ENCODE measurements at places on chromosomes 12 and 14. TPM values are rescaled to one million over a fixed set of nuclear protein-coding genes. Genes with fewer than 3 reads are reported as not detected.

GRCh38 chr12:60071759-60072191 lies 475.9 kb downstream of the SLC16A7 start:
- no peaks in the 10 kb centered on the region for H3K27me3 ChIP-seq
- no peak overlapping the region for H3K27ac ChIP-seq
- H3K4me3 ChIP-seq, result no peak overlapping the region
- H3K4me1 ChIP-seq, result 0 out of 2 replicates have a peak, but pooled peaks cover 3% of the 10 kb centered on the region

GRCh38 chr14:94897082-94897481 lies 127.2 kb upstream of the GSC start:
- no peak for DNase-seq
- H3K4me3 ChIP-seq, result no peak overlapping the region
- no peaks in the 10 kb centered on the region for H3K27me3 ChIP-seq
- H3K36me3 ChIP-seq, result no peaks in the 10 kb centered on the region
- no peak overlapping the region for H3K27ac ChIP-seq

GRCh38 chr12:14187002-14187401 lies 178.5 kb upstream of the ATF7IP start:
- no peak for DNase-seq
- H3K27me3 ChIP-seq, result no peaks in the 10 kb centered on the region
- no peak overlapping the region for H3K27ac ChIP-seq
- no peak overlapping the region for H3K4me3 ChIP-seq
- no peaks in the 10 kb centered on the region for H3K4me1 ChIP-seq

DNA sequence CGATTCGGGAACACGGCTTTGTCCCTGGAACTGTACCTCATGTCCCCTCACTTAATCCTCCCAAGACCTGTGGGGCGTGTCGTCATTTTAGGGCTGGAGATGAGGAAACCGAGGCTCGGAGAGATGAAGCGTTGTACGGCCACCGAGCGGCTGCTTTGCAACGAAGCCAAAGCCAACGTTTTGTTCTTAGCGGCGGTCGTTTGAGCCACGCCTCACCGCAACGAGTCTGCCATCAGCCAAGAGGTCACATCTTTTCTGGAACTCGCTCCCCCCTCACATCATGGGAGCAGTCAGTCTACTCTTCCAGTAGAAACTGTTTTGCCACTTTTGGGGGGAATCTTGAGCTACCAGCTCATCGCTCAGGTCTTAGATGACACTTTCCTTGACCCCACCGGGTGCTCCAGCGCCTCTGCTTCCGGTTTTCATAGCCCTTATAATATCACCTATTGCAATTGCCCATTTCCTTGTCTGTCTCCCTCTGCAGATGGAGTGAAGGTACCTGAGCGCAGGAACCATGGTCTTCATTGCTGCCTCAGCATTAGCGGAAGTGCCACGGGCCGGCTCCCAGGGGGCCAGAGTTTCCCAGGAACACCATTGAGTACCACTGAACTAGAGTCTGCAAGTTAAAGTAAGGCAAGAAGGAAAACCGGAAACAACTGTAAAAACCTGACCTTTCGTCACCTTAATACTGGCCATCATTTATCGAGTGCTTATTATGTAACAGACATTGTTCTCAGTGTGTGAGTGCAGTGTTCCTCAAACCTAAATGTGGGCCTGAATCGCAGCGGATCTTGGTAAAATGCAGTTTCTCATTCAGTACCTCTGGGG lies 19.6 kb downstream of the NINJ2 start:
- no peak overlapping the region for H3K27ac ChIP-seq
- peak overlapping the region; percentile 54 for H3K4me3 ChIP-seq
- H3K4me1 ChIP-seq, result peaks cover 4% of the 10 kb centered on the region
- H3K36me3 ChIP-seq, result no peaks in the 10 kb centered on the region
- H3K27me3 ChIP-seq, result no peaks in the 10 kb centered on the region

- H3K27me3 ChIP-seq, result no peaks in the 10 kb centered on the region
- peak overlapping the region; percentile 10 for H3K4me3 ChIP-seq
- no peak overlapping the region for H3K27ac ChIP-seq
- DNase-seq, result no peak
Observed at GRCh38 chr12:53223389-53224060, 8.5 kb downstream of the RARG start.

SERPINA3 gene
- total RNA-seq, result not detected

APOLD1 gene
- total RNA-seq, result 0.71 TPM

MYF5 gene
- not detected for total RNA-seq

GATC gene
- total RNA-seq, result 34.2 TPM

HVCN1 gene
- 5.8 TPM for total RNA-seq

Measured in H1 (cell line).